AG04450 (cell line): ENCODE measurements at places on chromosomes 6 and 20.

DNA sequence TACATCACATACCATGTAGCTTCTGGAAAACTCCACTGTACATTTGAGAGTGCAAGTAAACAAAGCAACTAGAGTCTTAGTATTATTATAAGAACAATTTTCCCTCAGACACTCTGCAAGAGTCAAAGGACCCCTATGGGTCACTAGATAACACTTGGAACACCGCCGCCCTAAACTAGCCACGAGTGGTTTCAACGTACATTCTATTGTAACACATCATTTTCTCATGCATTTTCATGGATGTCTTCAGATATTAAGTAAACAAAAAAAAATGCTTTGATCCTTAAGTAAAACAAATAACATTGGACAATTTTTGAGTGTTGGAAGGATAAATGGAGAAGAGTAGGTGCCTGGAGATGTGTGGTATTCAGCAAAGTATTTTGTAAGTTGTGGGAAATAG is 3.2 kb upstream of the RNF146 start:
- DNase-seq: no peak

DNA sequence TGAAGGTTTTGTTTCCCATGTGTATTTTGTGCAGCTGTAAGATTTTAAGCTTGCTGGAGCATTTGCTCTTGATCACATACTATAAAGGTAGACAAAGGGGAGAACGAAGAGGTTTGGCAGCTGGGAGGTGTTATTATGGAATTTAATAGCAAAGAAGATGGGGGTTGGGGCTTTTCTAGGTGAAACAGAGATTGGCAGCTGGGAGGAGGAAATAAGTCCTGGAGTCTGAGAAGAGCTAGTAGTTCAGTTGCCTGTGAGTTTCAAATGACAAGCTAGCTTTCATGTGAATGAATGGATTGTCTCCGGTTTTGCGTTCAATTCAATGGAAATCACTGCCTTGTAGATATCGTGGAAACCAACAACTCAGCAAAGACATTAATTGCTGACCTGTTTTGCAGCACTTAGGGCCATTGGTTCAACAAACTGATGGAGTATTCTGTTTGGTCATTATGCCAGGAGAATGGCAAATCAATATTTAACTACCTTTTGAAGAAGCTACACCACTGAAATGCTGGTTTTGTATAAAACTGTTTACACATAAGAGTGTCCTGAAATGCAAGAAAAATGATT is 38.1 kb upstream of the FLRT3 start:
- DNase-seq: no peak

GRCh38 chr6:11814106-11814505 is 35.5 kb upstream of the ADTRP start:
- DNase-seq: no peak

DNA sequence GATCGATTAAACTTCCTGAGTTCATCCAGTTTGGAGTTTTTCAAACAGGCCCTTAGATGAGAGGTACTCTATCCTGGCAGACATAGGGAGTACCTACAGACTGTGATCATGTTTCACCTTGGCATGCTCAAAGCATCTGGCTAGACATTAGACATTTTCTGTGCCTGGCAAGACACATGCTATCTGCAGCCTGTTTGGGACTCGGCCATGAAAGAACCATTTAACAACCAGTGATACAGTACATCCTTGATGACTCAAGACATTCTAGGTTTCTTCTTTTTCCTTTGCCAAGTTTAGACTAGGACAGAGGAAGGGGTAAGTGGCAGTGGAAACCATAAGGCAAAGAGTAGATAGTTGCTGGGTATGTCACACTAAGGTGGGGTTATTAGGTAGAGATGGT is 15.4 kb upstream of the PAQR8 start:
- no peak for DNase-seq

GRCh38 chr6:95794749-95795148 is 217.4 kb downstream of the MANEA start:
- no peak for DNase-seq

GRCh38 chr6:144725736-144726522 is 440.8 kb downstream of the UTRN start:
- DNase-seq: no peak

- no peak for DNase-seq
These were observed 225.5 kb downstream of the EYA4 start for GRCh38 chr6:133466680-133467079.

DNA sequence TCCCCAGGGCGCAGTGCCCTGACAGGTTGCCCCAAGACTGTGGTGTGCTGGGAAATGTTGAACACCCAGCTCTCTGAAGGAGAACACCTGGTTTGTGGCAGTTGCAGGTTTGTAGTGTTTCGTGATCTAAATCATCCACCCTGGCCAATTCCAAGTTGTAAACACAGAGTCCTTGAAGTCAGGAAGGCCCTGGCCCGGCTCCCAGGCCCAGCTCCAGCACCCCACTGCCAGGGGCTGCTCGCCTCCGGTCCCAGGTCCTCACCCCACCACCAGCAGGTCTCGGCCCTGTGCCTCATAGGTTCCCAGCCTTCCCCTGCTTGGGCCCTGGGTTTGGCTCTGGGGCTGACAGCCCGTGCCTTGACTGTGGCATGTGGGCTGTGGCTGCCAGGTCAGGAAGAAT is 121.4 kb upstream of the MLN start:
- DNase-seq: no peak

DNA sequence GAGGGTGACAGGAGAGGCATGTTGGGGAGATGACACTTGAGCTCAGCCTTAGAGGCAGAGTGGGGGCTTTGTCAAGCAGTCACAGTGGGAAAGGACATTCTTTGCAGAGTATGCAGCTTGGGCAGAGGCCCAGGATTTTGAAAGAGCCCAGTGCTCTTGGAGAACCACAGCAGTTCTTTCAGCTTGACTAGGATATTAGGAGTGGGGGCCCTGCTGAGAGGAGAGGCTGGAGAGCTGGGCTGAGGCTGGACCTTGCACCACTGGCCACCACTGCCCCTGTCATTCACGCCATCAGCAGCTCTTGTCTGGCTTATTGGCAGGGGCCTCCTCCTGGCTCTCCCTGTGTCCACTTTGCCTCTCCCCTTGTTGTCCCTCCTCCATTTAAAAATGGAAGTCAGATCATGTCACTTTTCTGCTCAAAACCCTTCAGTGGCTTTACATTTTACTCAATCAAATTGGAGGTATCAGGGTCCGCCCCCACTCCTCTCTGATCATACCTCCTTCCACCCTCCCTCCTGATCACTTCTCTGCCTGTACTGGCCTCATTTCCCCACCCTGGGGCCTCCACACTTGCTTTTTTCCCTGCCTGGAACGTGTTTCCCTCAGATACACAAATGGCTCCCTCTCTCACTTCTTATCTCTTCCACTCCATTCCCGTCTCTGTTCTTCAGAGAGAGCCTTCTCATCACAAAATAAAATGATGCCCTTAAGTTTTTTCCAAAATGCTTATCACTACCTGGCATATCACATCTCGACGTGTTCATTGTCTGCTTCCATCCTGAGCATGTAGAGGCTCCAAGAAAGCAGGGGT is 10.5 kb downstream of the MANBAL start:
- DNase-seq: no peak

GRCh38 chr6:1809291-1809988 is 199.7 kb downstream of the FOXC1 start:
- no peak for DNase-seq
